ENCODE measurements at places on chromosomes 11 and 22. TPM values are rescaled to one million over a fixed set of nuclear protein-coding genes. Genes with fewer than 3 reads are reported as not detected.

Gene ABTB2
- total RNA-seq, result 1.3 TPM

DNA sequence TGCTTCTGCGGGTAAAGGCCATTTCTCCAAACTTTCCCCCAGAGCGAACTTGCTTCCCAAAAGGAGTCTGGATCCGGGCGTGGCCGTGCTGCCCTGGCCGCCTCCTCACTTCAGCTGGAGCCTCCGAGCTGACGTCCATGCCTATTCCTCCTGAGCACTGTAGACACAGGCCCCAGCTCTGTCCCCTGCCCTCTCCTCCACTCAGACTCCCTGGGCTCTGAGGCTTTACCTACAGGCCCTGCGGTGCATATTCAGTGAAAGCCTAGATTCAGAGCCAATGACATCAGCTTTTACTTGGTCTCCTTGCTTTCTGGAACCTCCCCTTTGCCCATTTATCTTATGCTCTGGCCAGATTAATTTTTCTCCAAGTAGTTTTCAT is 9.7 kb downstream of the LRP5 start:
- DNase-seq, result no peak

GRCh38 chr11:124278261-124278660 is 22.1 kb downstream of the OR8G5 start:
- no peak for DNase-seq

- DNase-seq, result no peak
These were observed 330.9 kb downstream of the CNTN5 start for GRCh38 chr11:99351624-99352023.

DNA sequence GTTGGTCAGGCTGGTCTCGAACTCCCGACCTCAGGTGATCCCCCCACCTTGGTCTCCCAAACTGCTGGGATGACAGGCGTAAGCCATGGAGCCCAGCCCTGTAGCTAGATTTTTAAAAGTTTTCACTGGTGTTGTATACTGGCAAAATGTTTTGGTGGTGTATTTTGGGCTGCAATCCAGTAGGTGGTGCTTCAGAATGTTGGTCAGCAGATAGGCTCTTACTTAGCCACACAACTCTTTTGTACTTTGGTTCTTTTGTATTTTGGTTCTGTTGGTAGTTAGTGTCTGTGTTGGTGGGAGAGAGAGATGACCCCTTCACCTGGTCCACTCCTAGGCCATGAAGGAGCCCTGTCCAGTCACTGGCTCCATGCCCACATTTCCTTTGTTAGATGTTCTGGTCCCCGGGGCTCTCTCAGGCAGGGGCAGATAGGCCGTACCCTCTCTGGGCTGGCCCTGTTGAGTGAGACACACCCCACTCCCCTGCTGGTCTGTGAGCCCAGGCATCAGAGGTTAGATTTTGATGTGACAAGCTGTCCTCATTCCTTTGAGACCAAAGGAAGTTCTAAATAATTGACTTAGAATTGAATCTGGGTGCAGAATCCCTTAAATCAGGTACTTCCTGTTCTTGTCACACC is 123.8 kb downstream of the DDX10 start:
- no peak for DNase-seq

DNA sequence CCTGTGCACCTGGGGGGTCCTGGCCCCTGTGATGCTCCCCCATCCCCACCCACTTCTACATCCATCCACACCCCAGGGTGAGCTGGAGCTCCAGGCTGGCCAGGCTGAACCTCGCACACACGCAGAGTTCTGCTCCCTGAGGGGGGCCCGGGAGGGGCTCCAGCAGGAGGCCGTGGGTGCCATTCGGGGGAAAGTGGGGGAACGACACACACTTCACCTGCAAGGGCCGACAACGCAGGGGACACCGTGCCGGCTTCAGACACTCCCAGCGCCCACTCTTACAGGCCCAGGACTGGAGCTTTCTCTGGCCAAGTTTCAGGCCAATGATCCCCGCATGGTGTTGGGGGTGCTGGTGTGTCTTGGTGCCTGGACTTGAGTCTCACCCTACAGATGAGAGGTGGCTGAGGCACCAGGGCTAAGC is 20.0 kb upstream of the TALDO1 start:
- DNase-seq, result no peak

DNA sequence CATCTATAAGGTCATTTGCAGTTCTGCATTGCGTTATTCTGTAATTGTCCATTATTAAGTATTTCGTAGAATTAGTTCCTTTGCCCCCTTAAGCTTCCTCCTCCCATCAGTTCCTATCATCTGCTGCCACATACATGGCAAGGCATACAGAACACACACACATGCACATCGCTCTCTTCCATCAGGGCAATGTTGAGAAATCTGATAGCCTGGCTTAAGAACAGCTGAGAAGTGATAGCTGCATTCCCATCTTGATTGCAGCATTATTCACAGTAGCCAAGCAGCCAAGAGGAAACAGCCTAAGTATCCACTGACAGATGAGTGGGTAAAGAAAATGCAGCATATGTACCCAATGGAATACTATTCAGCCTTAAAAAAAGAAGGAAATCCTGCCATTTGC is 186.8 kb upstream of the CADM1 start:
- DNase-seq, result no peak

DNA sequence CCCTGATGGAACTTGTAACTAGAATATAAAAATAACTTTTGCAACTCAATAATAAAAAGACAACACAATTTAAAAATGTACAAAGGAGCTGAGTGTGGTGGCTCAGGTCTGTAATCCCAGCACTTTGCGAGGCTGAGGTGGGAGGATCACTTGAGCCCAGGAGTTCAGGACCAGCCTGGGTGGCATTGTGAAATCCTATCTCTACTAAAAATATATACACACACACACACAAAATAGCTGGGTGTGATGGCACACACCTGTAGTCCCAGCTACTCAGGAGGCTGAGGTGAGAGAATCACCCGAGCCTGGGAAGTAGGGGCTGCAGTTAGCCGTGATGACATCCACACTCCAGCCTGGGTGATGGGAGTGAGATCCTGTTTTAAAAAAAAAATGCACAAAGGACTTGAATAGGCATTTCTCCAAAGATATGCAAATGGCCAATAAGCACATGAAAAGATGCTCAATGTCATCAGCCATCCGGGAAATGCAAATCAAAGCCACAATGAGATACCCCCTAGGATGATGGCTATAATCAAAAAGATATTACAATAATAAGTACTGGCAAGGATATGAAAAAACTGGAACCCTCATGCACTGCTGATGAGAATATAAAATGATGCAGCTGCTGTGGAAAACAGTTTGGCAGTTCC is 59.8 kb upstream of the SEPTIN5 start:
- peak; percentile 15 for DNase-seq

DNA sequence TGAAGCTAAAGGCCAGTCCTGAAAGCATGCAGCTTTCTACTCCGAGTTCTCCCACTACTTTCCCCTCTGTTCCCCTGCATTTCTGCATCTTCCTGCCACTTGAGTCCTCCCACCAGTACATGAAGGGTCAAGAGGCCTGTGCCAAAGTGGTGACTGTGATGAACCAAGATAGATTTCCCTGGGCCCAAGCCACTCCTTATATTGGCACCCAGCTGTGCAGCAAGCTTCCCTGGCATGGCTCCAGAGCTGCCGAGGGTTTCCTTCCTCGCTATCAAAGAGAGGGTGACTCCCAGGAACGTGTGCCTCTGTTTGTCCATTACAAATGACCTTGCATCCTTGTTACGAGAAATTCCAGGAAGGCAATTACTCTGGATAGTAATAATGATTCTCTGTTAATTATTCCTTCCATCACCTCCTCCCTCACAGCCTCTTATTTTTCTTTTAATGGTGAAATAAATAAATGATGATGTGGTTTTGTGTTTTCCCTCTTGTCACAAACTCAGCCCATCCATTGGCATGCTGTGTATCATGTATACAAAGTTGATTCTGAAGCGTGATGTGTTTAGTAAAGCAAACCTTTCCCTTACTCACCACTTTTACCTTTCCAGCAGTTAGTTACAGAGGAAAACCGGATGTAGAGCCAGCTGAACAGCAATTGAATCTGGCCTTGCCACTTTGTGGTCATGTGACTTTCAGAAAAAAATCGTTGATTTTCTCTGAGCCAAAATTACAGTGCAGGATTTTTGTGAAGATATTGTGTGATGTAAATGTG is 8.3 kb downstream of the SRSF8 start:
- DNase-seq, result peak; percentile 47

Gene YPEL4
- 2.3 TPM for total RNA-seq

Gene LMNTD2
- 5.2 TPM for total RNA-seq

DNA sequence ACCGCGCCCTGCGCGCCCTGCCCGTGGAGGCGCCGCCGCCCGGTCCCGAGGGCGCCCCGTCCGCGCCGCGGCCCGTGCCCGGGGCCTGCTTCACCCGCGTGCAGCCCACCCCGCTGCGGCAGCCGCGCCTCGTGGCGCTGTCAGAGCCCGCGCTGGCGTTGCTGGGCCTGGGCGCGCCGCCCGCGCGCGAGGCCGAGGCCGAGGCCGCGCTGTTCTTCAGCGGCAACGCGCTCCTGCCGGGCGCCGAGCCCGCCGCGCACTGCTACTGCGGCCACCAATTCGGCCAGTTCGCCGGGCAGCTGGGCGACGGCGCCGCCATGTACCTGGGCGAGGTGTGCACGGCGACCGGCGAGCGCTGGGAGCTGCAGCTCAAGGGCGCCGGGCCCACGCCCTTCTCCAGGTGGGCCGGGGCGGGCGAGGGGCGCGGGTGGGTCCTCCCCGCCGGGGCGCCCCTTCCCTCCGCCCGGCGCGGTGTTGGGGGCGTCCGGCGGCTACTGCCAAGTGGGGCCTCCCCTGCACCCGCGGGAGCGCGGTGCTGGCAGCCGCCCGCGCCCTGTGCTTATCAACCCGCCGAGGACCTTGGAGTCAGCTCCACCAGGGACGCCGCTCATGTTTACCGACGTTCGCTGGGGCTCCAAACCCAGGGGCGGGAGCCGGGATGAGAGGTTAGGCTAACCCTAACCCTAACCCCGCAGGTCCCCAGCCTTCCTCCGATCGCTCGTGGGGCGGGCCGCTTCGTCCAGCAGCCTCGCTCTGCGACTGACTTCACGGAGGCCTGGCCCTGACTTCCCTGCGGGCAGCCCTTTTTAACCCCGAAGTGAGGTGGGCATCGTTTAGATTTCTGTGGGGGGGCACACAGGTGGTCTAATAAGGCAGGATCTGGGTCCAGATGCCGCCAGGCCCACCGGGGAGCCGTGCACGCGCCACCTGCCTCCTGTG is 649 bp downstream of the SELENOO start:
- DNase-seq, result no peak

GRCh38 chr11:30504468-30504867 is 81.7 kb downstream of the MPPED2 start:
- no peak for DNase-seq

DNA sequence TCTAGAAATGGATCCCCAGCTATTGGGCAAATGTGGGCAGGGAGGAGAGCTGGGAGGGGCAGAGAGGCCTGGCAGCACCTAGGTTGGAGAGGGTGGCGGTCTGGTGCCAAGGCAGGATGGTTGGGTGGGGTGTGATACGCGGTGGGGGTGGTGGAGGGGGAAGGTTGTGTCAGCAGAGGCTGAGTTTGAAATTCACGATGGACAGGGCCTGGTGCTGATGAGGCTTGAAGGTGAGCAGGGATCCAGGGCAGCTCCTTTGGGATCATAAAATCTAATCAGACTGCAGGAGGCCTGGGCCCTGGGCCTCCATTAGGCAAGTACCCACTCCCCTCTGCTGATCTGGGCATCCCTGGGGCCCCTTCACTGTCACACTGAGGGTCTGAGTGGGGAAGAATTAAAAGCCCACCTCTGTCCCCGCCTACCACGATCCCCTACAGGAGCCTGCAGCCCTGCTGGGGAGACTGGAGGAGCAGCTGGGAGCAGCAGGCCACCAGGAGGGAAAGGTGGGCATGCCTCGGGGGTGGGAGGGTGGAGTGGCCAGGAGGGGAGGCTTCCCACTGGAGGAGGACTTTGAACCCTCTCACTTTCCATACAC is 24.0 kb downstream of the IGLL1 start:
- DNase-seq, result no peak

DNA sequence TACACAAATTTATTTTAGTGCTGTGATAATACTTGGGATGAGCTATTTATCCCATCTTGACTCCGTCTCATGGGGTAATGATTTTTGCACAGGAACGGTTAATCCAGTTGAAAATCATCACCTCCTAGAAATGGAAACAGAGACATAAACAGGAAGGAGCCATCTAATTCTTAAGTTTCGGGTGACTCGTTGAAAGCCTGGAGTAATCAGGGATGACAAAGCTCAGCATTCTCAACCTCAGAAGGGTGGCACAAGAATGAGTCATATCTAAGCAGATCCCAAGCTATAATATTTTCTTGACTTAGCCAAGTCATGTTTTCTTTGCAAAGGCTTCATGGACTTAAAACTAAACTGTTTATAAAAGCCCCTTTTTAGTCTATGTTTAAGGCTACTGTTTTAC is 280.8 kb upstream of the CCDC90B start:
- no peak for DNase-seq

DNA sequence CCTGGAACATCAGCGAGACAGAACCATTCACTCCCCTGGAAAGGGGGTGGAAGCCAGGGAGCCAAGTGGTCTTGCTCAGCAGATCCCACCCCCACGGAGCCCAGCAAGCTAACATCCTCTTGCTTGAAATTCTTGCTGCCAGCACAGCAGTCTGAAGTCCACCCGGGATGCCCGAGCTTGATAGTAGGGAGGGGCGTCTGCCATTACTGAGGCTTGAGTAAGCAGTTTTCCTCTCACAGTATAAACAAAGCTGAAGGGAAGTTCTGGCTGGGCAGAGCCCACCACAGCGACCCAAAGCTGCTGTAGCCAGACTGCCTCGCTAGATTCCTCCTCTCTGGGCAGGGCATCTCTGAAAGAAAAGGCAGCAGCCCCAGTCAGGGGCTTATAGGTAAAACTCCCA is 764.8 kb upstream of the LUZP2 start:
- no peak for DNase-seq

Data from breast epithelium (tissue), 4 donors.